ENCODE measurements at places on chromosomes 7 and 10.

- no peak for DNase-seq
Observed at GRCh38 chr10:78856421-78856820, 212.3 kb upstream of the ZMIZ1 start.

DNA sequence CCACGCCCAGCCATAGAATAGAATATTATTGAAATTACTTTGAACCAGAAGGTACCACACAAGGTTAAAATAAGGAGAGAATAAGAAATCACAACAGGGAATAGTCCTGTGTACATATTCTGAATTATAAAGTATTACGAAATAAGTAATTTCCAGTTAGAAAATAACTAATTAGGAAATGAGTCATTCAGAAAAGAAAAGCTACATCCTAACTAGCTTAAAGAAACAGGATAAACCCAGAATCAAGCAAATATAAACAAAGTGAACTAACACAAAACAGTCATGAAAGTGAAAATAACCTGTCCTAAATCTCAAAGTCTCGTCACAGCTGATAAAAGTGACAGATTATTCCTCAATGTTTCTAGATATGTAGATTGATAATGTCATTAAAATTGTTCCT lies 74.8 kb upstream of the NEBL start:
- DNase-seq = no peak

DNA sequence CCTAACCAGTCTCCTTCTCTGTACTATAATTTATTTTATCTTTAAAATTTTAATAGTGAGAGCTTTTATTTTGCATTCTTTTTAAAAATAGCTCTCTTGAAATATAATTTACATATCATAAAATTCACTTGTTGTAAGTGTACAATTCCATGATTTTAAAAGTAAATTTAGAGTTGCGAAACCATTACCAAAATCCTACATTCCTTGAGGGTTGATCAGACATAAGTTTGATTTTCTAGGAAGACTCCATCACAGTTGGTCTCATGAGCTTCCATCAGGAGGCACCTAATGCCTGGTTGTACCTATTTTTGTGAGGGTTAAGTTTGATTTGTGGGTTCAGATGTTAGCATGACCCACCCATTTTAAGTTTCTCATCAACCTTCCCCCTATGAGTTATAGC lies 108.1 kb downstream of the BMPER start:
- DNase-seq = no peak

- DNase-seq = no peak
Observed at GRCh38 chr10:67077376-67077775, 151.5 kb downstream of the LRRTM3 start.

DNA sequence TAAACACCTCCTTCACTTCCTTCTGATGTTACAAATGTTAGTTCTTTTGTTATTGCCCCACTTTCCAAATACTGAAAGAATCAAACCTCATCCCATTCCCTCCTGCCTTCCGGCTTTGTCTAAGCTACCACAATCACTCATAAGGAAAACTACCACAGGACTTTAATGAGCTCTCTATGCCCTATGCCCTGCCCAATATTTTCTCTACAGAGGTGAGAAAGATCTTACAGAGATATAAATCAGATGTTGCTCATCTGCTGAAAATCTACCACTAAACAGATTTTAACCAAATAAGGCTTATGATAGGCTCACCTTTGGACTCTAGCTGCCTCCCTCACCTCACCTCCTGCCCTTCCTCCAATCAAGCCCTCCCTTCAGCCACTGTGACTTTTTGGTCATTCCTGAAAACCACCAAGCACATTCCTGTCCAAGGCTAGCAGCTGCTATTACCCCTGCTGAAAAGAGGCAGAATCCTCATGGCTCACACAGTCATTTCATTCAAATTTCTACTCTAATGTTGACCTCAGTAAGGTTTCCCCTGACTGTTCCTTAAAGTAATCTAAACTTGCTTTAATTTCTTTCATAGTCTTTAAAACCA lies 7.7 kb downstream of the ZNF33B start:
- DNase-seq = no peak

DNA sequence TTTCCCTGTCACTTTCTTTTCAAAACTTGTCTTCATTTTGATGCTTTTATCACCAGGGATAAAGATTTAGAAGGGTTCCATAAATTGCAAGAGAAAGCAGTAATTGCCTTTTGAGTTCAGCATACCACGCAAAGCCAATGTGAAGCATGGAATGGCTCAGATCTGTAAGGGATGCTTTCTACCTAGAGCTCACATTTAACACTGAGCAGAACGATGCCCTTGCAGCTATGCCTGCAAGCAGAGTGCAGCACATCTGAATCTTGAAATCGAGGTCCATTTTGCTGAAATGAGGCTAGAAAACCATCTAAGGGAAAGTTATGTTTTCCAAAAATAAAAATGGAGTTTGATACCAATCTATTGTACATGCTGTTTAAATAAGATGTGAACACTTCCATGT lies 171.2 kb upstream of the CELF2 start:
- DNase-seq = no peak

DNA sequence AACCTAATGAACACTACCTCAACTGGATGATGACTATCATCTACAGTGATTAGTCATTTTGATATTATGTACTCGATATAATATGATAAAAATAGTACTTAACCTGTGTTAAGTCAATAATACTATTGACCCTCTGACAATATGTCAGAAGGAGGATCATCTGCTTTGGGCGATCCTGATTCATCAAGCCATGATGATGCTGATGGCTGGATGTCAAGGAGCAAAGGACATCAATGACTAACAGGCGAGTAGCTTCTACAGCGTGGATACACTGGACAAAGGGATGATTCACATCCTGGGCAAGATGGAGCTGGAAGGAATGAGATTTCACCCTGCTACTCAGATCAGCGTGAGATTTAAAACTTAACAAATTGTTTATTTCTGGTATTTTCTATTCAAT lies 94.4 kb upstream of the SKAP2 start:
- no peak for DNase-seq

DNA sequence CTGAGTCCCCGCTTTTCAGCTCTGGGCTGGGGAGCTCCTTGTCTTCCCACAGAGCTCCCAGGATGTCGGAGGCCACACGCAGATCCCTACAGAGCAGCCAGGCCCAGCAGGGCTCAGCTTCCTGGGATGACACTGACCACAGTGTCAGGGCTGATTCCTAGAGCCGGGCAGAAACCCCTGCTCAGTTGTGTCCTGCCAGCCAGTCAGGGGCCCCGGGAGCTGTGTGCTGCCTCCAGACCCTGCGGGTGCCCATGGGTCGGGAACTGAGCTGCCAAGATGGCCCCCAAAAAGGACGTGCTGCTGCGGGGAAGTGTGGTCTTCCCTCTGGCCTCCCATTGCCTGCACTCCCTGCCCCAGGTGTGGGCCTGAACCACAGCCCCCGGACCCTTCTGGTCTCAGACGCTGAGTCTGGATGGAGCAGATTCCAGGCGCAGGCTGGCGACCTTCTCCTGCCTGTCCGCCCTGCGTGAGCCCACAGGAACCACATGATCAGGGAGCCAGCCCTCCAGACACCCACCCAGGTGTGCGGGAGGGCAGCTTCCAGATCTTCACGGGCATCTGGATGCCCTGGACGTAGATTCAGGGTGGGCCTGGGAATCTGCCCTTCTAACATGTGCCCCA lies 217.4 kb downstream of the MAD1L1 start:
- no peak for DNase-seq
